ENCODE measurements at places on chromosomes 4 and X.

- DNase-seq: no peak
Observed at GRCh38 chrX:133269168-133269567, 51.0 kb upstream of the TFDP3 start.

DNA sequence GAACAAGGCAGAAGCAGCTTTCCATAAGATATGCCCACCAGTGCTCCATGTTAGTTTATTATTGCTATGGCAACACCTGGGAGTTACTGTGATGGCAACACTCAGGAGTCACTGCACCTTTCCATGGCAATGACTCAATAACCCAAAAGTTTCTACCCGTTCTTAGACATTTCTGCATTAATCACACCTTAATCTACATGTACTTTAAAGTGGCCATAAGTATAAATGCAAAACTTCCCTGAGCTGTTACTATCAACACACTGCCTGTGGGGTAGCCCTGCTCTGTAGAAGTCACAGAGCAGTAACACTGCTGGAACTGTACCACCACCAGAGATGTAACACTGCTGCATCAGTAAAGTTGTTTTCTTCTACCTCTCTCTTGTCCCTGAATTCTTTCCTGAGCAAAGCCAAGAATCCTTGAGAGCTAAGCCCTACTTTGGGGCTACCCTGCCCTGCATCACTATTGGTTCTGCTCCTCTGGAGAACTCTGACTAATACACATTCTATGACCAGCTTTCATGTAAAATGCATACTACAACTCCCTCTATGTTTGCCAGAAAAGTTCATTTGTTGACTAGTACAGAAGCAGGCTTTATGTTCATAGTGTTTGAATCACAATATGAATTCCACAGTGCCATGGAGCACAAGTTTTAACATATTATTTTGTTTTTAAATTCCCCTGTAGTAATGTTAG is 43.5 kb upstream of the GPR174 start:
- DNase-seq: no peak

GRCh38 chr4:176380352-176381157 is 60.8 kb downstream of the SPCS3 start:
- no peak for DNase-seq

GRCh38 chr4:187294861-187295260 is 571.2 kb upstream of the FAT1 start:
- DNase-seq: no peak
